ENCODE measurements at places on chromosomes 11 and 22. TPM values are rescaled to one million over a fixed set of nuclear protein-coding genes. Genes with fewer than 3 reads are reported as not detected.

FJX1 gene
- 4.6 TPM for total RNA-seq

CST6 gene
- 0.17 TPM for total RNA-seq

RAB39A gene
- total RNA-seq = not detected

PYGM gene
- total RNA-seq = 3.9 TPM

DTX4 gene
- 1.9 TPM for total RNA-seq

HTR3A gene
- total RNA-seq = not detected

ARVCF gene
- 10.7 TPM for total RNA-seq

Data from bronchial smooth muscle cell (primary cell).